ENCODE measurements at places on chromosomes 5 and 9. TPM values are rescaled to one million over a fixed set of nuclear protein-coding genes. Genes with fewer than 3 reads are reported as not detected.

DMRTA1 gene
- 1.2 TPM for total RNA-seq

IFNA21 gene
- not detected for total RNA-seq

PHPT1 gene
- total RNA-seq = 79.6 TPM

SARDH gene
- total RNA-seq = 5.1 TPM

CCDC69 gene
- total RNA-seq = 2.2 TPM

SFXN1 gene
- 132 TPM for total RNA-seq

WWC1 gene
- total RNA-seq = 2.3 TPM

TLX3 gene
- total RNA-seq = not detected

TXNDC8 gene
- not detected for total RNA-seq

IRX2 gene
- total RNA-seq = 2.0 TPM

PCDHB13 gene
- total RNA-seq = under 0.01 TPM

SLC6A19 gene
- total RNA-seq = not detected

GPR151 gene
- not detected for total RNA-seq

TCF7 gene
- total RNA-seq = 7.1 TPM

BOD1 gene
- total RNA-seq = 74.0 TPM

PCDHA12 gene
- not detected for total RNA-seq

RARS1 gene
- 153 TPM for total RNA-seq

GABRA6 gene
- not detected for total RNA-seq

ARID3C gene
- not detected for total RNA-seq

TNIP1 gene
- 56.0 TPM for total RNA-seq

CCL27 gene
- 0.15 TPM for total RNA-seq

LEAP2 gene
- total RNA-seq = 0.50 TPM

SLC26A2 gene
- total RNA-seq = 12.6 TPM

STK32A gene
- 0.44 TPM for total RNA-seq

IL5 gene
- total RNA-seq = not detected

PCDHGC3 gene
- 94.1 TPM for total RNA-seq

CA9 gene
- total RNA-seq = 2.3 TPM

TMEM174 gene
- not detected for total RNA-seq

LRRC19 gene
- not detected for total RNA-seq

C1QTNF3 gene
- 0.99 TPM for total RNA-seq

GFI1B gene
- not detected for total RNA-seq

IL13 gene
- not detected for total RNA-seq

C9orf152 gene
- 0.17 TPM for total RNA-seq

PAX5 gene
- total RNA-seq = not detected

FAM221B gene
- not detected for total RNA-seq

RECK gene
- 81.6 TPM for total RNA-seq

PRELID2 gene
- 20.7 TPM for total RNA-seq

PCDH12 gene
- total RNA-seq = 0.15 TPM

TUSC1 gene
- 7.4 TPM for total RNA-seq

FOXD4L5 gene
- 0.15 TPM for total RNA-seq

MED27 gene
- total RNA-seq = 18.6 TPM

SHOC1 gene
- under 0.01 TPM for total RNA-seq

Data from smooth muscle cell of trachea (primary cell).